ENCODE measurements at places on chromosomes 2 and 18.

DNA sequence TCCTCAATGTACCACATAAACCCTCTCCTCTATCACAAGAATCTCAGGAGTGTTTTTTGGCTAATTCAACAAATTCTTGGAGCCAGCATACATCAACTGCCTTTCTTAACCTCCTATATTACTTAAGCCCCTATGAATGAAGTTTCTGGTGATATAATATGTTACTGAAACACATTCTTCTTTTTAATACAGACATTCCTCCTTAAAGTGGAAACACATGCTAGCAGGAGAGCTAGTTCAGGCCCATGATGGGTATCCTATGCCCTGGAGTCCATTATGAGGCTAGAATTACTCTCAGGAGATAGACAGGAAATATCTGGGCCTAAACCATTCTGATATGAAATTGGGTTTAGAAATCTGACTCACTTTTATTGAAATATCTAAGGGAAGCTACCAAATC lies 26.6 kb upstream of the RMDN2 start:
- DNase-seq: peak; percentile 54

DNA sequence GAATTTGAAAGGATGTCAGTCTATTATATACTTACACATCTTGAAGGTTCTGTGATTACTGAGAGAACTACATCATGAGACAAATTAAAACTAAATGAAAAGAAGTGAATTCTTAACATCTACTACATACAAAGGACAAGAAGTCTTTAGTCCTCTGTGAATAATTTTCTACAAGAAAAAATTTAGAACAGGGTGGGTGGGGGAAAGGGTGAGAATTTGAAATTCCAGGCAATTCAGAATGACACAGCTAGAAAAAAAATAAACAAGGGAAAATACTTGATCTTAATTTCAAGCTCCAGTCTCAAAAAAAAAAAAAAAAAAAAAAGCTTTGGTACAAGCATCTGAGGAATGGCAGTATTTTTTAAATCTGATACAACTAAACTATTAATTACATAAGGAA lies 15.5 kb downstream of the CUL3 start:
- peak; percentile 56 for DNase-seq

GRCh38 chr2:72023678-72024390 lies 123.8 kb downstream of the CYP26B1 start:
- no peak for DNase-seq

DNA sequence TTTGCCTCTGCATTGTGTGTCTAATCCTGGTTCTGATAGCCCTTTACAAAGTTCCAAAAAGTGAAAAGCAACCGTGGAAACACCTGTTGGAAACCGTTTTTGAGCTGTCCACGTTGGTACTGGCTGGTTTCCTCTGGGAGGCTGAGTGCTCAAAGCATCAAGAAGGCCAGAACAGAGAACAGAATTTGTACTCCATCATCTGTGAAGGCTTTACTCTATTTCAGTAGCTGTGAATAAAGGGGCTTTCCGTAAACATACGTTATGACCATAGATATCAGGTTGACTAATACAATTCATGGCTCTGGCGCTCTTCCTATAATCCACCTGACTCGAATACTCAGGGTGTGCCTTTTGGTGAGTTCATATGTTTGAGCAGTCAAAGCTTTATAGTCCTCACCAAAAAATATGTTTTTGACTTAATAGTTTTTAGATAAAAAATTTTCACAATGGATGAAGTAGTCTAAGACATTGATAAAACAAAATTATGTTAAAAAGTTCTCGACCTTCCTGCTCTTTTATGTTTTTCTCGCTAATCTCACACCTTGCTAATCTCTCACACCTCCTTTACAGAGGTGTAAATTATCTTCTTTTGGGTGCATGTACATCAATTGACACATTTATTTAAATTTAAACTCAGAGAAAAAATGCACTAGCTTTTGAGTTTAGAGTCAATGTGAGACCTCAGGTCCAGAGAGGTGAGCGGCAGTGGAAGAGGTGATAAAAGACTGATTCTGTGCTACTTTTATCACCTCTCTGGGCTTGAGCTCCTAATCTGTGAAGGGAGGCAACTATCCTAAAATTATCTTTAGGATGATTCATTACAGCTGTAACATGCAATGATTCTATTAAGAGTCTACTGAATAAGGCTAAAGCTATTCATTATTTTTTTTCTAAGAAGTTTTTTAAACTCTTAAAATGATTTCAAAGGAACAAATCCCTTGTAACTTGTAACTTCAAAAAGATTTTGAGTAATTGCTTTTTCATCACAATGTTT lies 65.3 kb downstream of the CXCR4 start:
- no peak for DNase-seq

- DNase-seq: no peak
These were observed 5.8 kb downstream of the DPYSL5 start for GRCh38 chr2:26853751-26854150.

DNA sequence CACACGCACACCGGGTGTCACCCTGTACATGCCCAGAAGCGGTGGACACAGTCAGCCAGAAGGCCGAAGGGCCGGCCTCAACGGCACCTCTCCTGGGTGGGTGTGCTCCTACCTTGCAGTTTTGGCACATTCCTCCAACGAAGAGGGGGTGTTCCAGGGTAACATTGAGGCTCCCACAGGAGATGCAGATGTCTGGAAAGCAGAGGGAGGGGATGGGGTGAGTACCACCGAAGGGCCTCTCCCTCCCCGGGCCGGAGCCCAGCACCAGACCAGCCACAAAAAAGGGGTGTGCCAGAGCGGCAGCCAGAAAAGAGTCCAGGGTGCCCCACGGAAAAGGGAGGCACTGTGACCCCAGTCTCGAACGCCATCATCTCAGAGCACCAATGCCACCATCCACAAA lies 76.8 kb upstream of the POMC start:
- no peak for DNase-seq

Data from fibroblast of skin of scalp (primary cell).